Stimulated activated CD4-positive, alpha-beta T cell treated with anti-CD3 and anti-CD28 coated beads, Interleukin-2, amount 100 ng/mL, for 4 hours (primary cell): ENCODE measurements at places on chromosomes 16 and 17.

DNA sequence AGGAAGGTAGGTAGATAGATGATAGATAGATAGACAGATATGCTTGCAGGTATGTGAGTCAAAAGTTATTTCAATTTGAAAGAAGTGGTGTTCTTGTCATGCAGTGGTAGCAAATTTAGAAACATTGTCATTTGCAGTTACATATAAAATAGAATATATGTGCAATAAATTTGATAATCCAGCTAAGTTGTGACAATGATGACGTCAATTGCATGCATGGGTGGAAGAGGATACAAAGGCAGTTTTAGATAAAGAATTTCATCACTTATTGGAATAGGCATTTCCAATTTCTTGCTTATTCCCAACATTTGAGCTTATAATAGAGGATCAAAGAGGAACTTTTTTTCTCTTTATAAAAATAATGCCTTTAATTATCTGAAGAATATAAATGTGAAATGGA is 99.2 kb upstream of the KCNJ16 start:
- DNase-seq = no peak

GRCh38 chr17:50127697-50128361 is 2.1 kb downstream of the SAMD14 start:
- no peak for DNase-seq

- DNase-seq = no peak
Measured at GRCh38 chr17:82408938-82409318, 9.2 kb upstream of the HEXD start.

DNA sequence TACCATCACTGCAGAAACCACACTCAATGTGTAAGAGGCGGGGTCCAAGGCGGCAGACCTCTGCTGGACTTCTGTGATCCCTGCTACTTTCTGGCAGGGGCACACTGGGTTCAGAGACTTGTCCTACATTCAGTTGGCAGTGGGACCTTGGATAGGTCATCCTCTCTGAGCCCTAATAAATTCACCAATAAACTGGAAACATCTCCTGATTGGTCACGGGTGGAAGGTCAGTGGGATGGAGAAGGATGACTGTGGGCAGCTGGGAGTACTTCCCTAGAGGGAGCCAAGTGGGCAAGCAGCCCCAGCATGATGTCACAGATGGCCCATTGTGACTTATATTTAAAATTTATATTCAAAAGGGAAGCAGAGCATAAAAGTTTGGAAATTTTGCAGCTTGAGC is 49.7 kb downstream of the RNF112 start:
- no peak for DNase-seq

DNA sequence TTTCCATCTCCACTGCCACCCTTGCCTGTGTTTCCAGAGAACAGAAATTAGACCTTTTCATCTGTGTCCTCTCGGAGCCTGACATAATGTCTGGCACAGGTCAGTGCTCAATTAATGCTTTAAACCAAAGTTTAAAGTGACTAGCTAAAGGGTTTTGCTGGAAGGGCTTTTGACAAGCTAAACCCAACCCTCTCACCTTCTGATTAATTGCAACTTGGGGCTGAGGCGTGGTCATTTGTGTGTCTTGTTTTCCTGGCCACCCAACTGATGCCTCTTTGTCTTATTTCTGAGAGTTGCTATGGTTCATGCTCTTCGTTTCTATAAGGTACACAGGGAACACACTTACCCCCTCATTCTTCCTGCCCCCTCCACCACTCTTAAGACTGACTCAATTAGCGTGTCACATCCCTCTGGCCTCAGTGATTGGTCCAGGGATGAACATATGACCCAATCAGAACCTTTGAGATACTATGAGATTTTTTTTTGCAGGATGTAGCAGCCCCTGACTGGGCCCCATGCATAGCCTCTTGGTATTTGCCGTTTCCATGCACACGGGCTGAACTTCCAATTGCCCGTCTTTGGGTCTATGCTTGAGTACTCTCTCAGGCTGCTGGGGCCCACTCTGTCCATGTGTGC is 15.8 kb upstream of the BRD7 start:
- no peak for DNase-seq

GRCh38 chr16:3566990-3567389 is 10.2 kb downstream of the NLRC3 start:
- no peak for DNase-seq

GRCh38 chr17:67362173-67362572 is 4.2 kb downstream of the PSMD12 start:
- no peak for DNase-seq

GRCh38 chr17:35764123-35764991 is 3.7 kb downstream of the C17orf50 start:
- peak; percentile 78 for DNase-seq

- DNase-seq = no peak
Measured at GRCh38 chr16:78789561-78789960, 690.1 kb downstream of the WWOX start.

- no peak for DNase-seq
Measured at GRCh38 chr17:49565948-49566491, 9.7 kb upstream of the NXPH3 start.

DNA sequence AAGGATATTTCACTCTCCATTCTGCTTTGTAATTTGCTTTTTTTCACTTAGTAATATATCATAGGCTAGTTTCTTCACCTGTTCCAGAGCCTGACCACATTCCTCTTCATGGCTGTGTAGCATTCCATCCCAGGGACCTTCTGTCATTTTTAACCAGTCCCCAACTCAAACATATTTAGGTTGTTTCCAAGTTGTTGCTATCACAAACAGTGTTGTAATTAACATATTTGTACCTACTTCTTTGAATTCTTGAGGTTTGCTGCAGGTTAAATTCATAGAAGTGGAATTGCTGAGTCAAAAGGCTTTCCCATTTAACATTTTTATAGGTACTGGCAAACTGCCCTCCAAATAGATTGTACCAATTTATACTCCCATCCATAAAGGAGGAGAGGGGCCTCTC is 65.1 kb upstream of the MED9 start:
- no peak for DNase-seq

DNA sequence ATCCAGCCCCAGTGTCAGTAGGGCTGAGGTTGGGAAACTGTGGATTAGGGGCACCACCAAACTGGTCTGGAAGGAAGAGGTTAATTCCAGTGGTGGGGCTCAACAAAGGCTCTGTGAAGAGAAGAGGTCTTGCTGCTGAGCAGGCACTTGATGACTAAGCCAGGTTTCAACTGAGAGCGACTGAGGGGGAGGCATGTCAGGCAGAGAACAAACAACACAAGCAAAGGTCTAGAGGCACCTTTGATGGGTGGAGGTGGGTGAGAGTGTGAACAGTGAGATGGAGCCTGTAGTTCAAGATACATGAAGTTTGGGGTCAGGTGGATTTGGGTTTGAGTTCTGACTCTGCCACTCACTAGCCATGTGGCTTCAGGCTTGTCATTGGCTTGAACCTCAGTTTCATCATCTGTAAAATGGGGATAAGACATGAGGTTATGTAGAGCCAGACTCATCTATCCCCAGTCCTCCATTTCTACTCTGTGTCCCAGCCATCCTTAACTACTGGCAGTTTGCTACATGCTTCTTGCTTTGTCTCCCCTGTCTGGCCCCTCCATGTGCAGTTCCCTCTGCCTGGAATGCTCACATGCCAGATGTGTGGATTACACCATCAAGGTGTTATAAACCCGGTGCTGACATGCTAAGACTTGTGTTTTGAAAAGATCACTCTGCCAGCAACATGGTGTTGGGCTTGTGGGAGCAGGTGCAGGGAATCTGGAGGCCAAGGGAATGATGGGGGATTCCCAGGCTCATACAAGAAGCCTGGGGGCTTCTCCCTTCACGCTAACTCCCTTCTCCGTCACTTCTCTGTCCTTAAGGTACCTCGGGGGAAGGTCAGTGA is 3.0 kb upstream of the RMI2 start:
- DNase-seq = no peak

DNA sequence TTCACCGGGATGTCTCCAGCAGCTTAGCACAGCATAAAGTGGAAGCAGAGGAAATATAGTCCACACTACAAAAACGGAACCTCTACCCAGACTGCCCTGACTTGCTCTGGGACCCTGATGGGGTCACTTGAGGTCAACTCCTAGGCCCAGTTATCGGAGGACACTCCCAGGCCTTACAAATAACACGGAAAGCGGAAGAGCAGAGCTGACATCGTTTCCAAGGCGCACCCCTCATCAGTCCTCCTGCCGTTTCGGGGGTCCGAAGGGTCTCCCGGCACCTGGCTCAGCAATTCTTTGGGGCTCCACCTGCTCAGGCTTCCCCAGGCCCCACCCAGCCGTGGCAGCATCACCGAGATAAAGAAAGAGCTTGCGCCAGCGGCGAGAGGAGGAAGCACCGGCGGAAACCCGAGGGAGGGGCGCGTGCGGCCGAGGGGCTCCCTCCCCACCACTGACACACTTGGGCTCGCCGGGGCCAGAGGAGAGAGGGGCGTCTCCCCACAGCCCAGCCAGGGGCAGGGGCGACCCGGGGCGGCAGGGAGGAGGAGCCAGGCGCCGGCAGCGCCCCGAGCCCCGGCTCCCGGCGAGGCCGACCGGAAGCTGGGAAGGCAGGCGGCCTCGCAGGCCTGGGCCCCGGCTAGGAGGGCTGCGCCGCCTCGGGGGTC is 727 bp downstream of the CORO7 start:
- no peak for DNase-seq

DNA sequence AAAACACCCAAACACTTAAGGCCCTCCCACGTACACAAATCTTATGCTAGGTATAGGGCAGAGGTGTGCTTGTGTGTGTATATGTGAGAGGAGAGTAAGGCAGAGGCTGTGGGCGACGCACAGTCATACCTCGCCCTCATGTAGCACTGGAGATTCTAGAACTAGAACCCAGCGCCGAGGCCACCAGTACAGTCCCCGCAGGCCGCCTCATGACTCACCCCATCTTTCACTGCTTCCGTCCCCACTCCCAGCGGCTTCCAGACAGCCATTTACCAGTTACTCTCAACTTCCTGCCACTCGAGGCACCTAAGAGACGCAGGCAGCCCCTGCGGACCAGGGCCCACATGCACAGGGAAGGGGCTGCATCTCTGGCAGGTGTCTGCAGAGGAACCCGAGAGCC is 23.2 kb upstream of the CYTH1 start:
- peak; percentile 51 for DNase-seq

DNA sequence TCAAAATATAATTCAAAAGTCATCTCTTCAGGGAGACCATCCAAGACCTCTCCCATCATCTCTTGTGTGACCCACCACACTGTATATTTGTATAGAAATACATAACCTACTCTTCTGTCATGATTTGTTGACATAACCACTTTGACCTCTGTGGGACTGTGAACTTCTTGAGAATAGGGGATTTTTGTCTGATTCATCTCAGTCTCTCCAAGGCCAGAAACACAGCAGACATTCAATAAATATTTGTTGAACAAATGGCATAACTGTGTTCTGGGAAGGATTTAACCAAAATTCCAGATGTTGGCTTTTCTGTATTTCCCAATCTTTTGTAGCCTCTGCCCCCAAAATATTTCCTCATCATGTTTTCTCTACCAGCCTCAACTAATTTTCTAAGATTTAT is 169.7 kb downstream of the CDH11 start:
- DNase-seq = no peak

DNA sequence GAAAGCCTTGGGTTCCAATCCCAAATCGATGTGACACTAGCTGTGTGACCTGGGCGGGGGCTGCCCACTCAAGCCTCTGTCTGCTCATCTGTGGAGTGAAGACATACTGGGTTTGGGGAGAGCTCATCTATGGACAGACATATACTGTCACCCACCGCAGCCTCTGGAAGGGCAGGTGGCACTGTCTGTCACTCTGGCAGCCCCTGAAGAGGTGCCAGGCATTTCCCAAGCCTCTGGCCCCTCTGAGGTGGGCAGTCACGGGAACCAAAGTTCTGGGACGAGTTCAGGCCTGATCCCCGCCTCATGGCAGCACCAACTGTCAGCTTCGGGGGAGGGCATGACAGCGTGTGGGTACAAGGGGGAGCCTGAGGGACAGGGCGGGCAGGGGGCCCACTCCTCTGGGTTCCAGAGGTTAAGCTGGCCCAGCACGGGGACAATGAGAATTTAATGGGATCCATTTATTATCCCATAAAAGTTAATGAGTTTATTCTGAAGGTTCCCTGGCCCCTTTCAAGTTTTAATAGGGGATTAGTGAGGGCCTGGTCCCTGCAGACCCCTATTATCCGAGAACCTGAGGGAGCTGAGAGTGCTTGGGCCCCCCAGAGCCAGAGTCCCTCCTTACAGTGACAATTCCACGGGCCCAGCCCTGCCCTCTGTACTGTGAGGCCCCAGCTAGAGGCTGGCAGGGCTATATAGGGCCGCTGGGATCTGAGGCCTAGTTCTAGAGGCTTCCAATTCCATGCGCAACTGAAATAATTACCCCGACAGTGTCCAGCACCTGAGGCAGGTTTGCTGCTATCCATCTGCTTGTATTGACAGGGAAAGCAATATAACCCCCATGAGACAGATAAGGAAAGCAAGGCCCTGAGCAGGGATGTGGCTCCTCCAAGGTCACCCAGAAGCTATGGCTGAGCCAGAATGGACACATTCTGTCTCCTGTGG is 18.8 kb downstream of the SEZ6 start:
- no peak for DNase-seq

GRCh38 chr17:41689497-41690299 is 1.0 kb downstream of the EIF1 start:
- peak; percentile 53 for DNase-seq
